ENCODE measurements at places on chromosomes 1 and 21. TPM values are rescaled to one million over a fixed set of nuclear protein-coding genes. Genes with fewer than 3 reads are reported as not detected.

HES3 gene
- total RNA-seq: not detected

DNA sequence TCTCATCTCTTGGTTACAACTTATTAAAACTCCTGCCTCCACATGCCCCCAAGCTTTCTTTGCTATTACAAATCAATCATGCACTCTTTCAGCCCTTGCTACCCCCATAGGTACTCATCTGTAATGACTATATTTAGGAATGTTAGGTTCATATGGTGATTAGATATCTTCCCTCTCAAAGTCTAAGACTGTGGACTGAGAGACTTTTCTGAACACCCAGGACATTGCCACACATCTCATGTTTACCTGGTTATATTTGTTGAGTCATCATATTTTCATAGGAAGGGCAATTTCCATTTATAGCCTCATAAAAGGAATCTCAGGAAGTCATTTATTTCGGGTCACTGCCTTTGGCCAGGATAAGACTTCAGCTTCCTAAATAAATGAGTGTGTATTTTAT lies 81.5 kb upstream of the LPGAT1 start:
- H3K4me1 ChIP-seq: no peaks in the 10 kb centered on the region
- H3K27me3 ChIP-seq: no peaks in the 10 kb centered on the region
- no peak for DNase-seq
- H3K4me3 ChIP-seq: no peak overlapping the region

DNA sequence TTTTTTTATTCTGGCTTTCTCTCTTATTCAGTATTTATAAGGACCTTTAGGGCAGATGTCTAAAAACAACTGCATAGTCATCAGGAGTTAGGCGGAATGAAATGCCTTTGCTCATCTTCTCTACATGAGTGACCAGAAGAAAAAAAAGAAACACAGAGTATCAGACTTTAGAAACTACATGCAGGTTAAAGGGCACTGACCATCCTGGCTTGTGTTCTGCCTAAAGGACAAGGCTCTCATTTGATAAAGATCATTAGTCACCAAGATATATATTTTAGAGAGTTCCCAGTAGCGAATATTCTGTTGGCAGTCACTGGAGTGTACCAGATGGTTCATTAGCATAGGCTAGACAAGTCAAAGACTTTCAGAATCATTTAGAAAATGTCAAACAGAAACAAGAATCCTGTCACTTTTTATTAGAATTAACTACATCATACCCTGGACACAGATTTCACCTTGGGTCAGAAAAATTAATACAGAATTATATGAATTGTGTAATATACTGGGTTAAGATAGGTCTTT lies 145.6 kb downstream of the NR5A2 start:
- no peak for DNase-seq
- no peak overlapping the region for H3K27ac ChIP-seq
- H3K27me3 ChIP-seq: peaks cover 3% of the 10 kb centered on the region
- no peaks in the 10 kb centered on the region for H3K36me3 ChIP-seq
- H3K4me3 ChIP-seq: no peak overlapping the region

- no peak for DNase-seq
- no peak overlapping the region for H3K27ac ChIP-seq
- no peaks in the 10 kb centered on the region for H3K27me3 ChIP-seq
- no peaks in the 10 kb centered on the region for H3K36me3 ChIP-seq
These were observed 310.9 kb downstream of the MATN1 start for GRCh38 chr1:30412241-30413110.

GRCh38 chr1:109826446-109826845 lies 62.7 kb upstream of the EPS8L3 start:
- no peaks in the 10 kb centered on the region for H3K36me3 ChIP-seq
- DNase-seq: no peak
- H3K27ac ChIP-seq: no peak overlapping the region

DNA sequence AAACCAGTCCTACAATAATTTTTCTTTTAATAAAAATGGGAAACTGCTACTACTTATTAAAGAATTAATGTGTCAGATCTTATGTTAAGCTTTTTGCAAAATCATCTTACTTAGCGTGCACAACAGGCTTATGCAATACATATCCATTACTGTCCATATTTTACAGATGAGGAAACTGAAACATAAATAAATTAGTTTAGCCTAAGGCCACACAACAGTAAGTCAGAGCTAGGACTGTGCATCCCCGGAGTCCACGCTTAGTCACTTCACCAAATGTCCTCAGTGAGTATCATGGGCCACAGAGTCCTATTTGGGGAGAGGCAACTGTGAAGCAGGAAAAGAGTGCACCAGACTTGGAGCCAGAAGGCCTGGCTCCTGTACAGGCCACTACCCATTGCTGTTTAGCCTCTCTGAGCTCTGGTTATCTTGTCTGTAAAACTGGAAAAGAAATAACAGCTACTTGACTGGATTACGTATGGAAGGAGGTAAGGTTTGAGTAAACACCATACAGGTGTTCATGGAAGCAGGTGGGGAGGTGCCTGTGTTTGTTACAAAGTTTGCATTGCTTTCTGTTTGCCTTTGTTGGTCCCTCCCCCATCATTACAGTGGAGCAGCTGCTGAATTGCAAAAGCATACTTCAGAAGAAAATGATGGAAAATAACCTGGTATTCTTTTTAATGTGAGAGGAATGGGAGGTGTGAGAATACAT lies 192.8 kb downstream of the FCRL5 start:
- H3K4me1 ChIP-seq: peaks cover 4% of the 10 kb centered on the region
- no peak overlapping the region for H3K27ac ChIP-seq
- no peaks in the 10 kb centered on the region for H3K36me3 ChIP-seq
- no peak overlapping the region for H3K4me3 ChIP-seq
